ENCODE measurements at places on chromosomes 1 and 21. TPM values are rescaled to one million over a fixed set of nuclear protein-coding genes. Genes with fewer than 3 reads are reported as not detected.

GRCh38 chr1:230189341-230189740, 122.3 kb downstream of the GALNT2 start:
- no peaks in the 10 kb centered on the region for H3K27me3 ChIP-seq
- DNase-seq = no peak
- no peak overlapping the region for H3K4me3 ChIP-seq
- no peaks in the 10 kb centered on the region for H3K36me3 ChIP-seq

GRCh38 chr1:151344291-151344690, 2.8 kb downstream of the RFX5 start:
- H3K27me3 ChIP-seq = no peaks in the 10 kb centered on the region
- no peak for DNase-seq
- peaks cover 41% of the 10 kb centered on the region for H3K36me3 ChIP-seq

GRCh38 chr1:1024771-1025699, 5.1 kb downstream of the AGRN start:
- peak overlapping the region; percentile 65 for H3K27ac ChIP-seq
- peaks cover 6% of the 10 kb centered on the region for H3K36me3 ChIP-seq
- no peaks in the 10 kb centered on the region for H3K27me3 ChIP-seq

- H3K27ac ChIP-seq = no peak overlapping the region
- H3K36me3 ChIP-seq = no peaks in the 10 kb centered on the region
- no peaks in the 10 kb centered on the region for H3K27me3 ChIP-seq
- H3K4me3 ChIP-seq = no peak overlapping the region
- no peaks in the 10 kb centered on the region for H3K4me1 ChIP-seq
Measured at GRCh38 chr1:121558514-121558913, 373.7 kb downstream of the SRGAP2C start.

DNA sequence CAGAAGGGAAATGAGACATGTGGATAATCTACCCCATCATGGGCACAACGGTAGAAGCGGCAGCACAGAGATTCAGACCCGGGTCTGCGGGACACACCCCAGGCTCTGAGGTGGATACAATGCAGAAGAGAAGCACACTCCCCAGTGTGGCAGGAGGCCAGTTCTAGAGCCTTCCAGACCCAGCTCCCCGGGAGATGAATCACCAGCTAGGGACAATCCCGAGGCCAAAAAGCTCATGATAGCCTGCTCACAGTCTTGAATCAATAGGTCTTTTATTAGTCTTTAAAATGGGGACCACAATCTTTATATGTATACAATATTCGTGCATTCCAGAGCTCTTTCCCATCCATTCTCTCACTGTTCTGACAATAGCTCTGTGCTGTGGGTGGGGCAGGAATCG, 57.3 kb upstream of the DIRAS3 start:
- H3K27me3 ChIP-seq = no peaks in the 10 kb centered on the region
- H3K27ac ChIP-seq = no peak overlapping the region
- no peaks in the 10 kb centered on the region for H3K36me3 ChIP-seq
- H3K4me3 ChIP-seq = no peak overlapping the region
- DNase-seq = no peak

RHOU gene
- total RNA-seq = 0.61 TPM

S100A6 gene
- total RNA-seq = 943 TPM

F11R gene
- total RNA-seq = 90.6 TPM

C1orf185 gene
- not detected for total RNA-seq

RNF186 gene
- not detected for total RNA-seq

OR2L8 gene
- not detected for total RNA-seq

DNA sequence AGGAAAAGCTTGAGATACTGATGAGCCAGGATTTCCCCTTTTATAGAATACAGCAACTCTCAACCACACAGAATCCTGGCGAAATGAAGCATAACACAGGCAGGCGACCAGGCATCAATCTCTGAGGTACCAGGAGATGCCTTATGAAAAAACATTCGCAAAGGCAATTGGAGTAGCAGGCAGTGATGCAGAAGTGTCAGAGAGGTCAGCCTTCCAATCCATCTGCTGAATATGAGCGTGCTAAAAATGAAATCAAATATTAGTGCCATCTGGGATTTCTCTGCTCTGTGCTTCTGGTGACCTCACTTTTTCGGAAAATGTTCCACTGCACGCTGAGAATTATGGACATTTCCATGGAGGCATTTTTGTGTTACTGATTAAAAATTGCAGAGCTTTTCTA, 258.8 kb downstream of the VAV3 start:
- no peak for DNase-seq
- H3K27me3 ChIP-seq = no peaks in the 10 kb centered on the region
